ENCODE measurements at places on chromosomes 5 and 9.

DNA sequence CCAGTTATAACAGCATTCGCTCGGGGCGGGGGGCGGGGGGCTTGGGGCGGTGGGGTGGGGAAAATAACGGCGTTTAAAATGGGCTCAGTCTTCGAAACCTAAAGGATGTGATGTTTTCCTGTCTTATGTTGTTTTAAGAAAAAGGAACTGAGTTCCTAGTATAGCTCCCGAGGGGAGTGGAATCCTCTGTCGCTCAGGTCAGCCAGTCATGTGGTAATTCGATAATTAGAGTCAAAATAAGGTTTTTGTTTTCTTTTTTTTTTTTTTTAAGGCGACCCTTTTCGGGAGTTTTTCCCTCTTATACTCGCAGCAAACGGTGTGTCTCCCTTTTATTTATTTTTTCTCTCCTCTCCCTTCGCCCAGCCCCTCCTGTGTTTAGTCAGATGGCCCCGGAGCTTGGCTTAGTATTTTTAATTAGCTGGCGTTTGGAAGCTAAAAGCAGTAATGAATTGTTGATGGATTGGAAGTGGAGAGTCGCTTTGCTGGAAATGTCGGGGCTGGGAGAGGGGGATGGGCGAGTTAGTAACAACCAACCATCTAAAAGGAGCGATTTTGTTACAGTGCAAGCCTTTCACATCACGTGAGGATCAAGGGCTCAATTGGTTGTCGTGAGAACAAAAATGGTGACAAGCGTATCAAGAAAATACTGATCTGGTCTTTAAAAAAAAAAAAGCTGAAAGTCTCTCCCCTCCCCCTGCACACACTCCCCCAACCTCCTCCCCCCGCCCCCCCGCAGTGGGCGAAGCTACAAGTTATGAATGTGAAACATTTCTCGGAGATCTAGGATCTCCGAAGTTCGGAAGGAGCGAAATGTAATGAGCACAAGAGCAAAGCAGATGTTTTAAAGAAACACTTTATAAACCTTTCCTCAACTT lies 714 bp upstream of the ZNF608 start:
- peak overlapping the region; percentile 49 for H3K4me3 ChIP-seq
- peaks cover 26% of the 10 kb centered on the region for H3K4me1 ChIP-seq
- no peaks in the 10 kb centered on the region for H3K27me3 ChIP-seq

GRCh38 chr5:892394-893136 lies at the start of the genes BRD9 and TRIP13:
Gene BRD9, minus strand, starts transcription at chr5:892801. Its CDS starts 144 bp downstream, at chr5:892657.
Gene TRIP13, plus strand, starts transcription at chr5:892884. Its CDS starts 115 bp downstream, at chr5:892999.
- peak within 1 kb of the TSS; percentile 95 for H3K4me3 ChIP-seq
- H3K27ac ChIP-seq = peak within 1 kb of the TSS; percentile 36
- peak; percentile 83 for DNase-seq
- no peaks in the 10 kb centered on the region for H3K27me3 ChIP-seq
- H3K36me3 ChIP-seq = no peaks in the 10 kb centered on the region
- peaks cover 12% of the 10 kb centered on the region for H3K4me1 ChIP-seq

- H3K4me3 ChIP-seq = no peak overlapping the region
- H3K36me3 ChIP-seq = no peaks in the 10 kb centered on the region
- DNase-seq = no peak
Observed at GRCh38 chr5:115510145-115510645, 34.4 kb downstream of the FEM1C start.

GRCh38 chr5:134100283-134101091 lies 14.0 kb upstream of the TCF7 start:
- no peaks in the 10 kb centered on the region for H3K4me1 ChIP-seq
- no peaks in the 10 kb centered on the region for H3K27me3 ChIP-seq
- no peak overlapping the region for H3K27ac ChIP-seq
- DNase-seq = peak; percentile 40

DNA sequence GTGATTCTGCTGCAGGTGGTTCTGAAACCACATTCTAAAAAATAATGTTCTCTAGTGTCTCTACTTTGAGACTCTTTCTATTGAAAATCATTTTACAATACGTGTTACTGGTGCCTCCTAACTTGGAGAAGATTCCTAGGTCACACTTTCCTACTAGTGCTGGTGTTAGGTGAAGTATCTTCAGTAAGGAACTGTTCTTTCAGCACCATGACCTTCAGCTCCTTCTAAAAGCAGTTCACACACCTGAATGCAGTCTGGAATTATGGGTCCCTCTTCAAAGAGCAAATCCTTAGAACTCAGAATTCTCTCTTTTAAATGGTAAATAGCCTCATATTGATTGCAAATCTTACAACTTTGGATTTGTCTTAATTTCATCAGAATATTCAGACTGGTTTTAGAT lies 10.6 kb upstream of the DPYSL3 start:
- no peak overlapping the region for H3K4me3 ChIP-seq
- no peak overlapping the region for H3K27ac ChIP-seq

- peak; percentile 47 for DNase-seq
- peak overlapping the region; percentile 81 for H3K27ac ChIP-seq
- H3K36me3 ChIP-seq = no peaks in the 10 kb centered on the region
- H3K4me1 ChIP-seq = peaks cover 37% of the 10 kb centered on the region
- no peak overlapping the region for H3K4me3 ChIP-seq
- H3K27me3 ChIP-seq = no peaks in the 10 kb centered on the region
Observed at GRCh38 chr5:35853631-35854030, 3.1 kb upstream of the IL7R start.

- DNase-seq = peak; percentile 21
- H3K27ac ChIP-seq = no peak overlapping the region
- no peaks in the 10 kb centered on the region for H3K4me1 ChIP-seq
- H3K4me3 ChIP-seq = peak overlapping the region; percentile 3
- no peaks in the 10 kb centered on the region for H3K27me3 ChIP-seq
Observed at GRCh38 chr9:32603914-32604852, 31.2 kb upstream of the NDUFB6 start.

DNA sequence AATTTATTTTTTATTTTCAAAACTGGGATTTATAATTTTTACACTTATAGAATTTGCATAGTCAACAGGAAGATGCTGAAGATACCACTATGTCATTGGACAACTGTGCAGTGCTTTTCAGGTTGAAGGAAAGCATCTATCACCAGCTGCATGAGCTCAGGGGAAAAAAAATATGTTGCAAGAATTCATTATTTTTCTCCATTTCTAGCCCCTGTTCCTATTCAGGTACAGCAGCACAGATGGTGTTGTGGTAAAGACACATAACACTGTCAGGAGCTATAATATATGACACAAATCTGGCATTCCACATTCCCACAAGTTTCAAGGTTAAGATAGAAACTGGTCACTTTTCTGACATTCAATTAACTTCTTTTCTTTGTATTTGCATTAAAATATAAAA lies 1088.6 kb downstream of the MAT2B start:
- no peaks in the 10 kb centered on the region for H3K27me3 ChIP-seq
- no peaks in the 10 kb centered on the region for H3K4me1 ChIP-seq
- no peak overlapping the region for H3K27ac ChIP-seq

- no peaks in the 10 kb centered on the region for H3K4me1 ChIP-seq
- H3K27ac ChIP-seq = no peak overlapping the region
- DNase-seq = no peak
Observed at GRCh38 chr9:4138180-4138579, 161.7 kb downstream of the GLIS3 start.

GRCh38 chr9:107932046-107932445 lies 442.5 kb upstream of the KLF4 start:
- no peak overlapping the region for H3K27ac ChIP-seq
- no peaks in the 10 kb centered on the region for H3K36me3 ChIP-seq
- DNase-seq = no peak

DNA sequence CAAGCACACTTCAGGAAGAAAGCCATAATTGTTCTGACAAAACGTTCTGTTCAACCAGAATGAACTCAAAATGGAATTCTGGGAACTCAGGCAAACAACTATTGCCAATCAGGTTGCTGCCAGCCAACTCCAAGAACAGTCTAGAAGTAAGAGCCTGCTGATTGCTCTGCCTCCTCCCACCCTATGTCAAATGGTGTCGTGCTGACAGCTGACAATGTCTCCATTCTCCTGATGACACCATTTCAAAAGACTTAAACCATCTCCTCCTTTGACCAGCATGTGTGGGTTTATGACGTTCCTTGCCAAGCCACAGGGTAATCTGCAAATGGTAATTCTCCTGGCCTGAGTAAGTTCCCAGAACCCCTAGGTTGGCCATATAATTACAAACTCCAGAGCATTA lies 21.9 kb upstream of the PLIN2 start:
- no peaks in the 10 kb centered on the region for H3K36me3 ChIP-seq
- no peak overlapping the region for H3K4me3 ChIP-seq
- H3K27ac ChIP-seq = peak overlapping the region; percentile 60
- no peaks in the 10 kb centered on the region for H3K27me3 ChIP-seq

GRCh38 chr5:54307583-54307982 lies 2.8 kb downstream of the ARL15 start:
- no peak for DNase-seq
- H3K27me3 ChIP-seq = no peaks in the 10 kb centered on the region
- H3K4me1 ChIP-seq = peaks cover 5% of the 10 kb centered on the region

GRCh38 chr5:81400375-81400774 lies 6.4 kb upstream of the ACOT12 start:
- no peaks in the 10 kb centered on the region for H3K36me3 ChIP-seq
- no peak for DNase-seq
- no peak overlapping the region for H3K4me3 ChIP-seq
- H3K27ac ChIP-seq = no peak overlapping the region
- H3K4me1 ChIP-seq = no peaks in the 10 kb centered on the region
- no peaks in the 10 kb centered on the region for H3K27me3 ChIP-seq

DNA sequence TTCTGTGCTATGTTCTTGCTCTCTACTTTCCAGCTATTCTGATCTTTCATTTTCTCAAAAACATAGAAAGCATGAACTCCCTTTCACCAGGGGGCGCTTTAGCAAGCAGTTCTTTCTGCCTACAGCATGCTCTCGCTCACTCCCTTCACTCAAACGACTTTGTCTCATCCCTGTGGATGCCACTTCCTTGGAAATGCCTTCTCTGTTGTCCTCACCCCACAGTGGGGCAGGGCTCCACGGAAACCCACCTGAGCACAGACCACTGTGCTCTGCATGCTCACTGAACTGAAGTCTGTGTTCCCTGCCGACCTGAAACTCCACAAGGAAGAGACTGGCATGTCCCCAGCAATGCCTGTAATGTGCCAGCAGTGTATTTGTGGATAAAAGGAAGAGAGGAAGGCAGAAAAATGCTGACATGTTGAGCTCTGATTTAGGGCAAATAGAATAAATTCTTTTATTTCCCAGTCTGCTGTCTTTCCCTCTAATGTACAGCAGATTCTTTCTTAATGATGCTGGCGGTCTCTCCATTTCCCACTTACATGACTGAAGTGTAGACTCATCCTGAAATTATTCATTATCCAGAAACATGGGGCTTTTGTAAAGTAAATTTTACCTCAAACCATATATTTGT lies 4.9 kb upstream of the ROR2 start:
- H3K27me3 ChIP-seq = no peaks in the 10 kb centered on the region
- DNase-seq = peak; percentile 80
- H3K4me3 ChIP-seq = no peak overlapping the region

- H3K27me3 ChIP-seq = no peaks in the 10 kb centered on the region
- no peak overlapping the region for H3K27ac ChIP-seq
- no peak overlapping the region for H3K4me3 ChIP-seq
- H3K36me3 ChIP-seq = no peaks in the 10 kb centered on the region
Observed at GRCh38 chr5:143406408-143406807, 2.9 kb upstream of the NR3C1 start.

DNA sequence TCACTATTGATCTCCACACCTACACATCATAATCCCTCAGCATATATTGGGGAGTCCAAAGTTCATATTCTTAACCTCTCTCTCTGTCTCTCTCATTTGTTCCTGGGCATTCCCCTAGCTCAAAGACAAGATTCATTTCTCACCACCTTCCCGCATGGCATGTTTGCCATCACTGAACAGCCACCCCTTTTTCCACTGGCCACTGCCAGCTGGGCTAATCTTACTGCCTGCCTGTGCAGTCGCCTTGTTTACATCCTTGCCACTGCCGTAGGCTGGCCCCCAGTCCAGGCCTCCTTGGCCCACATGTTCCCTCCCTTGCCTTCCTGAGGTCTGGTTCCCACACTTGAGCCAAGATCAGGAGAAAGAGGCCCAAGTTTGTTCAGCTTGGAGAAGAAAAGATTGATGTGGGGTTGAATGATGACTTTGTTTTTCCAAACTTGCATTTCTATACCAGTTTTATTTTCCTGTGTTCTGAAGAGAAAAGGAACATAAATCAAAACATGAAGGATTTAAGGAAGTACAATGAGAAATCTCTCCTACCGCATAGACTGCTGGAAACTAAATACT lies 80.2 kb downstream of the PLAC8L1 start:
- no peak for DNase-seq
- no peak overlapping the region for H3K27ac ChIP-seq

DNA sequence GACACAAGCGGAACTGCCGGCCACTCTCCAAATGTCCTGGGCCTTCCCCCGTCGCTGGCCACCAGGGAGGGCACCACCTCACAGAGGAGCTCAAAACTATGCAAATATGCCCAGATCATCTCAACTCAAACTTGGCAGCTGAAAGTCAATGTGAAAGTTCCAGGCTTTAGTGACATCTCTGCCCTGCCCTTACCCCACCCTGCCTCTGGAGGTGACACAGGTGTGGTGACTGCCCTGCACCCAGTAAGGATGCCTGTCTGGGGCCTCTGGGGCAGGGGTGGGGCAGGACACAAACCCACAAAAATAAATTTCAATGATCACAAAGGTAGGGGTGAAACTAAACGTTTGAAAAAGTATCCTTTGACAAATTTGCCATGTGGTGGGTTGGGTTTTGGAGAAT lies 213.4 kb downstream of the HSPA4 start:
- DNase-seq = no peak
- H3K36me3 ChIP-seq = no peaks in the 10 kb centered on the region
- H3K4me3 ChIP-seq = no peak overlapping the region
- H3K27me3 ChIP-seq = no peaks in the 10 kb centered on the region
